Psoas muscle (tissue), 8 donors: ENCODE measurements at places on chromosomes 4 and X. TPM values are rescaled to one million over a fixed set of nuclear protein-coding genes. Genes with fewer than 3 reads are reported as not detected.

GRCh38 chr4:3788366-3788660 is 22.1 kb downstream of the ADRA2C start:
- H3K4me3 ChIP-seq: no peak overlapping the region
- no peak for DNase-seq
- no peaks in the 10 kb centered on the region for H3K36me3 ChIP-seq

F11 gene
- polyA plus RNA-seq: not detected

GRCh38 chr4:153916273-153916755 is 127.4 kb upstream of the SFRP2 start:
- H3K4me3 ChIP-seq: no peak overlapping the region
- H3K27ac ChIP-seq: no peak overlapping the region

GRCh38 chrX:30948626-30949025 is 59.6 kb upstream of the TAB3 start:
- H3K4me1 ChIP-seq: no peaks in the 10 kb centered on the region
- no peaks in the 10 kb centered on the region for H3K27me3 ChIP-seq
- no peaks in the 10 kb centered on the region for H3K36me3 ChIP-seq
- H3K27ac ChIP-seq: no peak overlapping the region
- no peak overlapping the region for H3K4me3 ChIP-seq

DNA sequence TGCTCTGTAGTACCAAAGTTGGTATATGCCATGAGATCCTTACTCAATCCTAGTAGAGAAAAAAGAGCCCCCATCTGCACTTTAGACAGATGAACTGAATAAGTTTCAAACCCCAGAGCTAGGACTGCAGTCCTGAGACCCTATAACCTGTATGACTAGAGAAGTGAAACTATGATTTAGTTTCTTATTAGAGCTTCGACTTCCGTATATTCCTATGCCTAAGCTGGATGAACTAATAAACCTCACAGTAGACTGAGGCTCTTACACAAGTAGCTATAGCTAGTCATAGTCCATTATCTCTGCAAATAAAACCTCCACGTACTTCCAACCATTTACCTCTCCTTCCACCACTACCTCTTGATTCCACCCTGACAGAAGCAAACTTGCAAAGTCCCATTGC is 6.3 kb upstream of the OTUD4 start:
- no peak overlapping the region for H3K4me3 ChIP-seq
- no peaks in the 10 kb centered on the region for H3K27me3 ChIP-seq
- no peak for DNase-seq

DNA sequence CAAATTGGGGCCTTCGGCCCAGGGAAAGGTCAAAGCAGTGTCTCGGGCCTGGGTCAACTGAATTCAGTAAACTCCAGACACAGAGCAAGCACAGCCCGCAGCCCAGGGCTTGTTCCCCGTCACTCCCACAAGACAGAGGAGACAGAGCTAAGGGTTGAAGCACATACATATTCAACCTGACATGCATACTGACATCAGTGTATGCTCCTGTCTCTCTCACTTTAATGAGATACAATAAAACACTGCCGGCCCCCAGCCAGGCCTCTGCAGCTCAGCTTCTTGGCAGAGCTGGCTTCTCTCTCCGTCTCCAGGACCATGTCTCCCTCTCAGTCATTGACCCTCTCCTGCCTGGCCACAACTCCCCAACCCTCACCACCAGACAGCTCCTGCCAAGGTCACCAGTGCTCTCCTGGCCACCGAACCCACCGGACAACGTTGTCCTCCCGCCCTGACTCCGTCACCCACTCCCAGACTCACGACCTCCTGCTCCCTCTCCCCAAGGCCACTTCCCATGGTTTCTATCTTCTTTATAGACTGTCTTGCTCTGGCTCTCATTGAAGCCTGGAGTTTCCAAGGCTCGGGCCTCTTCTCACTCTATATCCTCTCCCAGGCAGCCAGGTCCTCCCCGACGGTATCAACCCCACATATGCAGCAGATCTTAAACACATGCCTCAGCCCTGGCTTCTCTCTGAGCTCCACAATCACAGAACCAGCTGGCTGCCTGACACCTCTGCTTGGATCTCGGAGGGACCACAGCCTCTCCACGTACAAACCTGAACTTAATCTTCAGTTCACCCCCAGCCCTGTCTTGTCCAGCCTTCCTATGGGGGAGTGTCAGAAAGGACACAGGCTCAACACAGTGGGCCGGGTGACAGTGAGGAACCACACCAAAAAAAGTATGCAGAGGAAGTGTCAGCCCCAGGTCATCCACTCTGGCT is 67.7 kb upstream of the C4orf50 start:
- DNase-seq: no peak
- H3K4me1 ChIP-seq: no peaks in the 10 kb centered on the region
- H3K27me3 ChIP-seq: peaks cover 2% of the 10 kb centered on the region
- H3K4me3 ChIP-seq: no peak overlapping the region
- H3K36me3 ChIP-seq: no peaks in the 10 kb centered on the region

FDCSP gene
- polyA plus RNA-seq: not detected

WDFY3 gene
- 4.4 TPM for polyA plus RNA-seq

RPGR gene
- 26.8 TPM for polyA plus RNA-seq

GRCh38 chrX:31445542-31445941 is 373.7 kb upstream of the FTHL17 start:
- no peaks in the 10 kb centered on the region for H3K27me3 ChIP-seq
- H3K27ac ChIP-seq: no peak overlapping the region
- no peak for DNase-seq
- no peaks in the 10 kb centered on the region for H3K36me3 ChIP-seq

- H3K27me3 ChIP-seq: no peaks in the 10 kb centered on the region
- H3K36me3 ChIP-seq: no peaks in the 10 kb centered on the region
- H3K4me1 ChIP-seq: peaks cover 10% of the 10 kb centered on the region
- no peak for DNase-seq
- H3K4me3 ChIP-seq: no peak overlapping the region
Observed at GRCh38 chr4:159014859-159015258, 88.0 kb upstream of the RAPGEF2 start.

- no peak overlapping the region for H3K27ac ChIP-seq
- DNase-seq: no peak
- H3K4me3 ChIP-seq: no peak overlapping the region
- no peaks in the 10 kb centered on the region for H3K36me3 ChIP-seq
- H3K4me1 ChIP-seq: no peaks in the 10 kb centered on the region
Observed at GRCh38 chrX:39204353-39204752, 403.1 kb downstream of the MID1IP1 start.

DACH2 gene
- 0.01 TPM for polyA plus RNA-seq

GRCh38 chrX:125319646-125320521 is at the start of gene TEX13C:
TSS of gene TEX13C (plus strand) at chrX:125319871. CDS start at chrX:125320120, 249 bp downstream.
- H3K4me3 ChIP-seq: no peak within 1 kb of the TSS
- H3K27me3 ChIP-seq: no peaks in the 10 kb centered on the region
- no peaks in the 10 kb centered on the region for H3K36me3 ChIP-seq
- no peaks in the 10 kb centered on the region for H3K4me1 ChIP-seq
- no peak for DNase-seq
- H3K27ac ChIP-seq: no peak within 1 kb of the TSS

GRCh38 chrX:1536712-1537030 is 314 bp downstream of the P2RY8 start:
- no peaks in the 10 kb centered on the region for H3K4me1 ChIP-seq
- no peaks in the 10 kb centered on the region for H3K36me3 ChIP-seq
- H3K27me3 ChIP-seq: no peaks in the 10 kb centered on the region
- H3K27ac ChIP-seq: peak overlapping the region; percentile 41
- no peak for DNase-seq

GRCh38 chr4:163901319-163901718 is 406.8 kb downstream of the TMA16 start:
- H3K36me3 ChIP-seq: no peaks in the 10 kb centered on the region
- no peak overlapping the region for H3K27ac ChIP-seq
- no peak for DNase-seq
- no peaks in the 10 kb centered on the region for H3K4me1 ChIP-seq
- no peak overlapping the region for H3K4me3 ChIP-seq

DNA sequence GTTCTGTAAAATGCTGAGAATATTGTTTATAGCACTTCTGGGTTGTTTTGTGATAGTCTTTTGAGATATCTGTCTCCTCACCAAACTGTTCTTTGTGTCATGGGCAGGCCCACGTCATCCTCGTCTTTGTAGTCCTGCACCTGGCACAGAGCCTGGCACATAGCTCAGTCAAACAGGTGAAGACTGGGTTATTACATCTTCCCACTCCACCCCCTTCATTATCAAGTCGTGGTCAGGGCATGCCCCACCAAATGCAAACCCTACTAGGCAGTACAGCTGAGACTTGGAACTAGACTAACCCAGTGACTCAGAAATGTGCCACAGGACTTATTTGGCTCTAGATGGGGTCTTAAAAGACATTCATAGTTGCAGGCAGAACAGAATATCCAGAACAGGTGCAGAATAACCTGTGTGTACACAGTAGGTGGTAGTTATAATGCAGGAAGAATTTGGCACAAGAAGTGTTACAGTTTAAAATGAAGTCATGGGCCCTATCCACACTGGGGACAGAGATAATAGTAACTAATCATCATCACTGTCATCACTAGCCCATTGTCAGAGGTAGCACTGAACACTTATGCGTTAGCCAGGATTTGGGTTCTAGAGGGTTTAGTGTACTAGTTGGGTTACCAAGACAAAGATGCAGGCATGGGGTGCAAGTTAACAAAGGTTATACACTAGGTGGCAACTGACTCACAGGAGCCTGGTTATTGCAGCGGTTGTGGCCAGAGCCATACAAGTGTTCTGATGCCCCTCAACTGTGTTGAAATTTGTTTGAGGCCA is 74.9 kb downstream of the TBL1X start:
- H3K36me3 ChIP-seq: no peaks in the 10 kb centered on the region
- H3K4me1 ChIP-seq: no peaks in the 10 kb centered on the region
- H3K27me3 ChIP-seq: no peaks in the 10 kb centered on the region
- no peak overlapping the region for H3K4me3 ChIP-seq
- no peak for DNase-seq

GRCh38 chr4:55633903-55634302 is 2.2 kb downstream of the NMU start:
- no peaks in the 10 kb centered on the region for H3K36me3 ChIP-seq
- no peak overlapping the region for H3K4me3 ChIP-seq
- peaks cover 51% of the 10 kb centered on the region for H3K27me3 ChIP-seq
- H3K4me1 ChIP-seq: peaks cover 7% of the 10 kb centered on the region
- H3K27ac ChIP-seq: no peak overlapping the region
- DNase-seq: no peak

TBC1D8B gene
- polyA plus RNA-seq: 0.21 TPM

MAGED4 gene
- polyA plus RNA-seq: 0.69 TPM

DNA sequence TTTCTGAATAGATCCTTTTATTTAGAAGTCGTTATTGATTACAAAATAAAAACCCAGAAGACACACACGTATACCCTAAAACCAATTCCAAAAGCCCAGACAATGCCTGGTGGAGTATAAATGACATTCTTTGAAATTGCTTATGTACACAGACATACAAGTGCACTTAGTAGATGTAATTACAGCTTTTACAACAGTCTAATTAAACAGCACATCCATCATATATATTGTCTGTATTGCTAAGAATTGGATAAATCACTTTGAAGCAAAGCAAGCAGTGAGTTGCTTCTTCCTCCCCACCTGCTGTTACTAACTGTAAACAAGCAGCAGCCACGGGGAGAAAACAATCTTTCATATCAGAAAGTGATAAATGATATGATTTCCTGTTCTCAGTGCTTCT is 645.7 kb downstream of the TLL1 start:
- no peak for DNase-seq
- no peaks in the 10 kb centered on the region for H3K4me1 ChIP-seq
- H3K36me3 ChIP-seq: no peaks in the 10 kb centered on the region
- H3K27me3 ChIP-seq: no peaks in the 10 kb centered on the region
- no peak overlapping the region for H3K4me3 ChIP-seq

DNA sequence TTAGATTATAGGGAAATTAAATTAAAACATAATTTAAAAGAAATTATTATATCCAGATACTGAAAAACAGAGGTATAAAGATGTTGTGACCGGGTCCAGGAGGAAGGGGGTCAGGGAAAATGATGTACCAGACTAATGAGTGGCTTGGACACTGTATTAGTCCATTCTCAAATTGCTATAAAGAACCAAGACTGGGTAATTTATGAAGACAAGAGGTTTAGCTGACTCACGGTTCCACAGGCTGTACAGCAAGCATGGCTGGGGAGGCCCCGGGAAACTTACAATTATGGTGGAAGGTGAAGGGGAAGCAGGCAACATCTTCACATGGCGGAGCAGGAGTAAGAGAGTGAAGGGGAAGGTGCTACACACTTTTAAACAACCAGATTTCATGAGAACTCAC is 3.4 kb upstream of the FAM9B start:
- no peak for DNase-seq
- H3K36me3 ChIP-seq: no peaks in the 10 kb centered on the region
- H3K27ac ChIP-seq: no peak overlapping the region
- no peaks in the 10 kb centered on the region for H3K4me1 ChIP-seq
